LNCaP clone FGC (cell line): ENCODE measurements at places on chromosomes 6 and 20.

- no peak for DNase-seq
These were observed 6.7 kb upstream of the TRAF3IP2 start for GRCh38 chr6:111612379-111612778.

- no peak for DNase-seq
These were observed 4.5 kb downstream of the NCOA6 start for GRCh38 chr20:34820805-34821578.

GRCh38 chr6:38708496-38708895, 5.6 kb upstream of the GLO1 start:
- DNase-seq: no peak

DNA sequence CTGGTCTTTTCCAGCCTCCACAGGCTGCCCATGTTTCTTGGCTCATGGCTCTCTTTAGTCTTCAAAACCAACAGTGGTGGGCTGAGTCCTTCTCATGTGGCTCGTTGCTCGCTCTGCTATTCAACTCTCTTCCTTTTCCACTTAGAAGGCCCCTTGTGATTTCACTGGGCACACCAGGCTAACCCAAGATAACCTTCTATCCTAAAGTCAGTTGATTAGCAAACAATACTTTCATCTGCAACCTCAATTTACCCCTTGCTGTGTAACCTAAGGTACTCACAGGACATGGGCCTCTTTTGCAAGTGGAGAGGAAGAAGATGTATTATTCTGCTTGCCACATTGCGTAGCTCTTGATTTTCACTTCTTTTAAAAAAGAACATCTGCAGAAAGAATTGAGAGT, 79.6 kb downstream of the UTRN start:
- DNase-seq: no peak

DNA sequence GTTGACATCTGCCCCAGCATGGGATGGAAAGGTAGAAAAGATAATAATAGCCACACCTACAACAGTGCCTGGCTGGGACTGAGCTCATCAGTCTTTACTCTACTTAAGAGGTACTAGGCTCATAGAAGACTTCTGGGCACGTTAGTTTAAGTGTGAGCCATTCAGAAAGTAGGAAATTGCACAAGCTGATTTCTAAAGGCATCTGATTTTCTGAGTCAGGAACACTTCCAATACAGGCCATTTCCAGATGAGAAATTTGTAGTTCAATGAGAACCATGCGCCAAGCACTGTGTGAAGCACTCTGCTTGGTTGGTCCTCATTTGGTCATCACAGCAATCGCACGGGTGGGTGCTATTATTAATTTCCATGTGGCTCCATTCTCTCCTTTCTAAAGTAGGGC, 42.3 kb downstream of the MOCS1 start:
- no peak for DNase-seq

DNA sequence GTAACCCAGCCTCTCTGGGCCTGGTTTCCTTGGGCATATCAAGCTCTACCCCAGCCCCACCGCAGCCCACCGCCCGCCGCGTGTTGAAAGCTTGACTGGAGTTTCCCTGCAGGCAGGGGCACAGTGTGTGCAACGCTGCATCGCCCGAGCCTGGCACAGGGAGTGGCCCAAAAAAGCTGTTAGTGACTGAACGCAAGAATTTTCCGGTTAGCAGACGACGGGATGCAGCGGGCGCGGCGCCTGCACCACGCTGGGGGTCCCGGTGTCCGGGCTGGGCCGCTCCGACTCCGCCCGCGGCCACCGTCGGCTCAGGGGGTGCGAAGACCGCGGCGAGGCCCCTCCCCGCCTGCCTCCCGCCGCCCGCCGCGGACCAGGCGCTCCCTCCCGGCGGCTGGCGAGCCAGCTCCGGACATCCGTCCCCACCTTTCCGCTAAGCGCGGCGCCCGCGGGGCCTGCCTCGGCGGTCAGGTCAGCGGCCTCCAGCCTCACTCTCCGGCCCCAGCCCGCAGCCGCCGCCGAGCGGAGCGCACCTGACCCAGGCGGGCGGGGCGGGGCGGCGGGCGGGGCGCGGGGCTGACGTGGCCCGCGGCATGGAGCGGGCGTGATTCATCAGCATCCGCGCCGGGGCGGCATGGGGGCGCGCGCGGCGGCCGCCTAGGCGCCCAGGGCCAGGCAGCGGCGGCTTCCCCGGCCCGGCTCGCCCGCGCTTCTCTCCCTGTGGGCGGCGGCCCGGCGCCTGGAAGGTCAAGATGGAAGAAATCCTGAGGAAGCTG, at the start of gene ARFGEF3:
Gene ARFGEF3, plus strand, starts transcription at position 602 of the 773 bp plus-strand sequence. Its CDS starts 148 bp downstream, at position 750.
- DNase-seq: no peak
